ENCODE measurements at places on chromosomes 4 and X.

- DNase-seq: no peak
Observed at GRCh38 chrX:119885554-119886428, 9.9 kb upstream of the AKAP14 start.

DNA sequence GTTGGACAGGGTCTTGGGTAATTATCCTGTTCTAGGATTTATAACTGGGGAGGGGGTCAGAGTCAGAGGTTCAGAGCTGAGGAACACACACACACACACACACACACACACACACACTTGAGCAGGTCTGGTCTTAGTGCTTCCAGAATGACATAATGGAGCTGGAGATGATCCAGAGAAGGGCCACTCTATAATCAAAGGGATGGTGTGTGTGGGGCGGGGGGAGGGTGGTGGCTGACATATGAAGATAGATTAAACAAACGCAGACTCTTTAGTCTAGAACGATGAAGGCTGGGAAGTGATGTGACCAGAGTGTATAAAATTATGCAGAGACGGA is 434 bp upstream of the TMEM255A start:
- no peak for DNase-seq

- DNase-seq: no peak
Observed at GRCh38 chr4:159401791-159402380, 299.0 kb downstream of the RAPGEF2 start.

DNA sequence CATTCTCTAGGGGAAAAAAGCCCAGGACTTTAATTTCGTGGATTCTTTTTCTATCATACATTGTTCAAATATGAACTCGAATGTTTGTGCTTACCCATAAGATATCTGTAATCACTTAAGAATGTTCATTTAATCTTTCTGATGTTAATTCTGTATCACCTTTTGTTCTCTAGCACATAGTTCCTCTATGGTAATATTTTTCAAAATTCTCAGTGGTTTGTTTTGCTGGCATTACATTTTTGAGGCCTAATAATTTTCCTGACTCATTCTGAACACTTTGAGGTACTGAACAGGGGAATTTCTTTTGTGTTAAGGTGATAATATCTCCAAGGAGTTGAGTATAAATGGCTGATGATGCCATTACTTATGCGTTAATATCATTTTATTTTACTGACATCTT is 490.7 kb upstream of the PITX2 start:
- DNase-seq: no peak

DNA sequence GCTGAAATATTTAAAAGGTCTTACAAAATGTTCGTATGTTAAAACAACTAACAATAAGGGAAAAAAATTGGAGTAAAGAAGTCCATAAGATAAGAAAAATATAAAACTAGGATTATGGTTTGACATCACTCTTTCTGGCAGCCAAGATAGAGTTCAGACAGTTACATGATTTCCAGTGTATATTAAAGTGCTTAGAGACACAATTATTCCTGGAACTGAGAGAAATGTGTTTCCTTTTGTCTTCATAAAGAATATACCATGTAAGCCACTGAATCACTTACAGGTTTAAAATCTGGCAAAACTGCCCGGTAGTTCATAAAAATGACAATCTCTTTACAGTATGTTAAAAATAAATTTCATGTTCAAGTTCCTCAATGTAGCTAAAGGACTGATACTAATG is 538.7 kb upstream of the ATOH1 start:
- no peak for DNase-seq

DNA sequence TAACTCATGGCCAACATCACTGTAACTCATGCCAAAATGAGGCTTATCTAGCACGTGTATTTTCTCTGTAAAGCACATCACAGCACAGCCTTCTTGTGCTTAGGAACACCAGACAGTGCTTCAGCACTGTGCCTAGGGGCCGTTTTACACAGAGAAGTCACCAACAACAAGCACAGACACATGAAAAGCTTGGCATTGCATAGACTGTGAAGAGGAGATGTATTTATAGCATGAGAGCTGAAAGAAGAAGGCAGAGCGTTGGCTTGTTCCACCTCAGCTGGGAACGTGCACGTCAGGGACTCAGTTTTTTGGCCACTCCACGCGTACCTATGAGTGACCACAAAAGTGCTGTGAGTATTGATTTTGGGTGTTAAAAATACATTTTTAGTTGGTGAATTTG is 116.3 kb upstream of the SFRP2 start:
- DNase-seq: no peak

- no peak for DNase-seq
Observed at GRCh38 chrX:71182871-71183270, 38.2 kb downstream of the NLGN3 start.
